ENCODE measurements at places on chromosomes 13 and 19.

DNA sequence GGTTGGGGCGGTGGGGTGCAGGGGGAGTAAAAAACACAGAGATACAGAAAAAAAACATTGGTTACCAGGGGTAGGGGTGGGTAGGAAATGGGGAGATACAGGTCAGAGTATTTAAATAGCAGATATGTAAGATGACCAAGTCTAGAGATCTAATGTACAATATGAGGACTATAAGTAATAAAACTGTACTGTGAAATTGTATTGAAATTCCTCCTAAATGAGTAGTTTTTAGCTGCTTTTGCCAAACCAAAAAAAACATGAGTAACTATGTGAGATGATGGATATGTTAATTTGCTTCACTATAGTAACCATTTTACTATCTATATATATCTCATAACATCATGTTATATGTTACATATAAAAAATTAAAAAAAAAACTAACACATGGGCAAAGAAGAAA is 29.6 kb downstream of the VWA8 start:
- DNase-seq = no peak

- no peak for DNase-seq
Measured at GRCh38 chr13:57582032-57582431, 49.5 kb upstream of the PCDH17 start.

DNA sequence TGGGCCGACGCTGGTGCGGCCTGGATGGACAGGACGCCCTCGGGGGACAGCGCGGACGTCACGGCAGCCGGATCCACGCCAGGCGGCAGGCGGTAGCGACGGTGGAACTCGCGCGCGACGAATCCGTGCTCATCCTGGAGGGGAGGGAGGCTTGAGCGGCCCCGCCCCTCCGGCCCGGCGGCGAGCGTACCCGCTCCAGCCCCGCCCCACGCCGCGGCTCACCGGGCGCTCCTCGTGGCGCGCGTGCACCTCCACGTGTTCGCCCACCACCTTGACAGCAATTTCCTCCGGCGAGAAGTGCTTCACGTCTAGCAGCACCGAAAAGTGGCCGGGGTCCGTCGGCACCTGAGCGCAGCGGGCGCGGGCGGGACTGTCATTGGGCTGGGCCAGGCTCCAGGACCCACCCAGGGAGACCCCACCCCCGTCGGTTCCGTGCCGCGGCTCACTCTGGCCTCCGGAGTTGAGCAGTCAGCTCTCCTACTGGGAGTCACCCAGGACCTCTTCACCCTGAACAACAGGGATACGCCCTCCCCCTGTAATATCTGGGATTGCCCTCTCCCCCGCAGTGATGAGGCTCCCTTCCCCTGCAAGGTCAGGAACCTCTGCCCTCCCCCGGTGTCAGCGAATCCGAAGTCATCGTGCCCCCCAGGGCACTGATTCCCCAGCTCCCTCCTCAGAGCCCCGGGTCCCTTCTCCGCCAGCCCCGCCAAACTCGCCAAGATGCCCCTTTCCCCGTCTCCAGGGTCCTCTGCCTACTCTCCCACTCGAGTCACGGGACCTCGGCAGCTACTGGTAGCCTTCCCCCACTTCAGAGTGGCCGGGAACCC is 1.1 kb downstream of the HSPB6 start:
- peak; percentile 32 for DNase-seq

DNA sequence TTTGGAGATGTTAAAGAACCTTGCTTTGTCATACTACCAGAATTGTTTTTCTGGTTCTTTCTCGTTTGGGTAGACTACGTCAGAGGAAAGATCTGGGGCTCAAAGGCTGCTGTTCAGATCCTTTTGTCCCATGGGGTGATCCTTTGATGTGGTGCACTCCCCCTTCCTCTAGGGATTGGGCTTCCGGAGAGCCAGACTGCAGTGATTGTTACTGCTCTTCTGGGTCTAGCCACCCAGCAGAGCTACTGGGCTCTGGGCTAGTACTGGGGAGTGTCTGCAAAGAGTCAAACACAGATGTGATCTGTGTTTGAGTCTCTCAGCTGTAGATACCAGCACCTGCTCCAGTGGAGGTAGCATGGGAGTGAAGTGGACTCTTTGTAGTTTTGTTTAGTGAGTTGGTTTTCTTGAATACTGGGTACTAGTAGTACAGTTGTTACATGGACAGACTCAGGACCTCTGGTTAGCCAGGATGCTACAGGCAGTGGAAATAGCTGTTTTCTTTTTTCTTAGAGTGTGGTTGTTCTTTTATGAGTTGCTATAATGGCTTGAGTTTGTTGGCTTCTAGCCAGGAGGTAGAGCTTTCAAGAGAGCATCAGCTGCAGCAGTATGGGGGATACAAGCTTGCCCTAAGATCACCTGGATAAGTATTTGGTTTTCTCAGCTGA is 34.4 kb downstream of the DNAJC15 start:
- no peak for DNase-seq

GRCh38 chr19:29961311-29961710 is 19.3 kb downstream of the URI1 start:
- no peak for DNase-seq

- no peak for DNase-seq
Measured at GRCh38 chr13:29908416-29909080, 58.1 kb upstream of the UBL3 start.

Data from GOT3 (cell line).